ENCODE measurements at places on chromosomes 12 and 14. TPM values are rescaled to one million over a fixed set of nuclear protein-coding genes. Genes with fewer than 3 reads are reported as not detected.
A peak's percentile ranks its signal among the peaks of the same experiment; 100 is the strongest.

Gene CCDC38
- total RNA-seq, result not detected

GRCh38 chr14:103179094-103179493 lies 55.8 kb downstream of the TNFAIP2 start:
- DNase-seq, result no peak

- no peak for DNase-seq
Measured at GRCh38 chr12:62659453-62660295, 193.0 kb downstream of the MON2 start.

DNA sequence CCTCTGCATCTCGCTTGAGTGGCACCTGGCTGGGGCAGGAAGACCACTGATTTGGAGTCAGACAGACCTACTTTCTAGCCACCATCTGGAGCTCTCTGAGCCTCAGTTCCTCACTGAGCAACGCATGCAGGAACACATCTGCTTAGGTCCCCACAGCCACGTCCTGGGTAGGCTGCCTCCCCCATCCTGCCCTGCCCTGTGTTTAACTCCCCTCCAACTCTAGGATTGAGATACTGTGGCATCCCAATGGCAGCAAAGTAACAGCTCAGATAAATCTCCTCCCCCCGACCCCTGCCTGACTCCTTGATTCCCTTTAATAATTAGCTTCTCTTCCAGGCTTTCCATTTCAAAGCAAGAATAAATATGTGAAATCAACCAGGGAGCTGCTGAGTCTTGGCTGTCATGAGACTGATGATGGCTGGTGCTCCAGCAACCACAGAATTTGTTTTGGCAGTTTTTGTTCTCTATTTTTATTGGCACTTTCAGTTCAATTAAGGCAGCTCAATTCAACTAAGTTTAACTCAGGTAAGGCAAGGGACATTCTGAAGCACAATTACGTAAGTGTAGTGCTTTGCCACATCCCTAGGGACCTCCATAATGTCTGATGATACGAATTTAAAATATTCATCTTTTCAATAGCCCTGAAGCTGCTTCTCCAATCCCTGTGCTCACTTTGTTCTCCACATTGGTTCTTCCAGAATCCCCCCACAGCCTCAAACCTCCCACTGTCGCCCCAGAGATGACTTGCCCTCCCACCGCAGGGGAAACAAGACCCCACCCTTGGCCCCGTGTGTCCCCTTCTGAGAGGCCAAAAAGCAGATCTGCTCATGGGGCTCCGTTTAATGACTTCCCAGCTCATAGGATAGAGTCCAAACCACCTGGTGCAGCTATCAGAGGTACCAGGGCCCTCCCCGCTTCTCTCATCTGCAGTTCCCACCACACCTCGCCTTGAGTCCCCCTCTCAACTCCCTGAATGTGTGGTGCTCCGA lies 58.2 kb downstream of the ESR2 start:
- DNase-seq, result no peak

Gene LRFN5
- 3.6 TPM for total RNA-seq

DNA sequence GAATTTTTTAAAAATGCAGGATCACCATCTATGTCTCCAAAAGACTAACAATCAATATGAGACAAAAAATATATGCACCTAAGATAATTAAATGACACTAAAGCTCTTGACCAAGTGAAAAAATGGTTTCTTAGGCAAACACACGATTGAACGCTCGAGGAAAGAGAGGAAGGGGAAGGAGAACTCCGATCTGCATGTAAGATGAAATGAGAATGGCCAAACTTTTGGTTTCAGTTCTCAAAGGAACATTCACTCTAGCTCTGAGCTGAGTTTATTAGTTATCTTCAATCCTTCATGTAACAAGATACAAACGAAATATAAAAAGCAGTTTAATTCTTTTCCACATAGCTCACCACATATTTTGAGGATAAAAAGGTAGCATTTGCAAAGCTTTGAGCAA lies 2.8 kb downstream of the DYRK4 start:
- DNase-seq, result no peak

Gene MDGA2
- not detected for total RNA-seq

GRCh38 chr14:53462931-53463778 lies 310.0 kb upstream of the DDHD1 start:
- DNase-seq, result no peak

GRCh38 chr12:124437617-124438436 lies 129.6 kb downstream of the NCOR2 start:
- no peak for DNase-seq

GRCh38 chr14:24852312-24853060 lies 197.5 kb downstream of the STXBP6 start:
- no peak for DNase-seq

Gene CLEC2B
- 15.7 TPM for total RNA-seq

Gene KLRC4
- not detected for total RNA-seq

Gene OR4E2
- total RNA-seq, result not detected

Gene MEG3
- total RNA-seq, result 95.0 TPM

- peak; percentile 36 for DNase-seq
Measured at GRCh38 chr14:83556746-83557453, 1973.0 kb upstream of the FLRT2 start.

- no peak for DNase-seq
Measured at GRCh38 chr14:52769887-52770286, 21.5 kb downstream of the GNPNAT1 start.

DNA sequence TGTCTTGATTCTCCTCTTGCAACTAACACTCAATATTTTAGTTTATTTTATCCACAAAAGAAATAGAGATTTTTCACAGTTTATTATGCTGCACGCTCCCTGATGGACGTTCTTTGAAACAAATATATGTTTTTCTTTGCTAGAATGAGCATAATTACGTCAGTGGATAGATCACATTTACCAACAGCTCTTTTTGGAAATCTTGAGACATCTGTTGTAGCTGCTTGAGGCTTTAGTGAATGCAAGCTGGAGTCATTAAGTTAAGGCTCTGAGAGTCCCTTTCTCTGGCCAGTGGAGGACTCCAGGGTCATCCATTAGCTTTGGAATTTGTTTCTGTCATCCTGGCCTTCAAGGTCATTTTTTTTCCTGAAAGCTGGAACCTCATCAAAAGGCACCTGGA lies 405.6 kb upstream of the TMEM132C start:
- DNase-seq, result no peak

DNA sequence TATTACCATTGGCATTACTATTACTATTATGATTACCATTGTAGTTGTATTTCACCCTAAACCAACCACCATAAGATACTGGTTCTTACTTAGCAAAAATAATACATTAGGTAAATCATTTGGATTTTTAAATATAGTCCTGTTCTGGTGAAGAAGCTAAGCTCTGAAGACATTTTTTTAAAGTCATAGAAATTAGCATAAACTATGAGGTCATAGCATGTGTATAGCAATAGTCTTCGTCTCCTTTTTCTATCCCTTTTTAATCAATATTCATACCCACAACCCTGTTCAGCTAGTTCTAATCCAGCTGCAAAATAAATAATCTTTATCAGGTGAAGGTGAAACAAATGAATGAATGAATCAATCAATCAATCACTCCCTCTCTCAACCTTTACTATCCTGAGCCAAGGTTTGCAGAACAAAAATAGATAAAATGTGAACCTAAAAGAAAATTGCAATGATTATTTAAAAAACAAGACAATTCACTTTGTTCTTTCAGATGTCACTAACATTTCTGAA lies 134.5 kb downstream of the STXBP6 start:
- DNase-seq, result no peak

Gene CCDC177
- not detected for total RNA-seq

- DNase-seq, result peak; percentile 30
Measured at GRCh38 chr12:20105943-20106342, 262.4 kb upstream of the PDE3A start.

DNA sequence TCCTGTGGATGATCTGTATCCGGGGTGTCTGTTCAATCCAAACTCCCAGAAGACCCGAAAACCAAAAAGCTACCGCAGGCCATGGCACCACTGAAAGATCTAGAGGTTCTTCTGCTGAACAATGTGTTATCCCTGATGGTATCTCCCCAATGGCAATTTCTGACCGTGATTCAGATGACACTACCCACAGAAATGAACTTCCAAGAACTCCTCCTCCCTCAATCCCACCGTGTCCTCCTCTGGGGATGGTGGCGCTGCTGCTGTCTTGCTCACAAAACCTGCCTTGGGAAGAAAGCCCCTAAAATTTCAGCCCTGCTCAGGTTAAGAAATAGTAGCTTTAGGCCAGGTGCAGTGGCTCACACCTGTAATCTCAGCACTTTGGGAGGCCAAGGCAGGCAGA lies 7.8 kb downstream of the CRACR2A start:
- DNase-seq, result no peak

- no peak for DNase-seq
Measured at GRCh38 chr12:118520214-118521035, 144.1 kb downstream of the SUDS3 start.

- no peak for DNase-seq
Measured at GRCh38 chr14:51552768-51553404, 98.8 kb upstream of the FRMD6 start.

DNA sequence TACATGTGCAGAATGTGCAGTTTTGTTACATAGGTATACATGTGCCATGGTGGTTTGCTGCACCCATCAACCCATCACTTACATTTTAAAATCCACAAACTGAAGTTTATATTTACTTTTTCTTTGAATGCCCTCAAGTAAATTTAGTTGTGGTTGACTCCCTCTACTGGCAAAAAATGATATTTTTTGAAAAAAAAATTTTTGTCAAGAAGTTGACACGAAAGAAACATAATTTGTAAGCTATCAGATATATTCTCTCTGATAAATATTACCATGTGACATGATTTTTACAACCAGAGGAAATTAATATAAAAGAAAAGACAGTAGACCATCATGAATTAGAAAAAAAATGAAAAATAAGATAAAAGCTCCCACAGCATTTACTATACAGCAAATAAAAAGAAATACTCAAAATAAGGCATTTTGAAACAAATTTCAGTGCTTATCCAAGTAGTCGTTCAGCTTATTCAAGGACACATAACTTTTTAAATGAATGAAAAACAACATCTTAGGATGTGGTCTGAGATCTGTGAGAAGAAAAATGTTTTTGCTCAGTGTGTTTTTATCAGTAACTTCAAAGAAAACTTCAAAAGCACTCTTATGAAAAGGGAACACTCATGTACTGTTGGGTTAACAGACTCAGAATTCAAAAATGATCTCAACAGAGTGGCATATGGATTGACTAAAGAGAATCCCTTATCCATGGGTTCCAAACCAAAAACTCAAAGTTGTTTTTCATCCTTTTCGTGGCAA lies 30.0 kb upstream of the GRIP1 start:
- peak; percentile 18 for DNase-seq

DNA sequence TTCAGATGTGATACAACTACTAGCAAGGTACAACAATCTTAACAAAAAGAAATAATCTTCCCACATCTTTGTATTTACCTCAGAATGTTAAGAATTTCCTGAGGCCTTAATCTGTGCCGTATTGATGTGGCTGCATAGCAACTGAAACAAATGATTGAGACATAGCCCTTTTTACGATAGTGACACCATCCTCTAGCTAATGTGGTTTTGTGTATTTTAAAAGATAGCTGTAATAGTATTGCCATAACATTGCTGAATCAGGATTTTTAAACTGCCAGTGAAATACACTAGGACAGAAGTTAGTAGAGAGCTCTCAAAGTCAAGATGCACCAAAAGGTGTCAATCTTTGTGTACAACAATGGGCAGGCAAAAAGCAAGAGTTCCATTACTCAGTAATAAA lies 11.9 kb downstream of the NPAS3 start:
- DNase-seq, result no peak

GRCh38 chr12:24742378-24742777 lies 206.5 kb downstream of the BCAT1 start:
- DNase-seq, result no peak

DNA sequence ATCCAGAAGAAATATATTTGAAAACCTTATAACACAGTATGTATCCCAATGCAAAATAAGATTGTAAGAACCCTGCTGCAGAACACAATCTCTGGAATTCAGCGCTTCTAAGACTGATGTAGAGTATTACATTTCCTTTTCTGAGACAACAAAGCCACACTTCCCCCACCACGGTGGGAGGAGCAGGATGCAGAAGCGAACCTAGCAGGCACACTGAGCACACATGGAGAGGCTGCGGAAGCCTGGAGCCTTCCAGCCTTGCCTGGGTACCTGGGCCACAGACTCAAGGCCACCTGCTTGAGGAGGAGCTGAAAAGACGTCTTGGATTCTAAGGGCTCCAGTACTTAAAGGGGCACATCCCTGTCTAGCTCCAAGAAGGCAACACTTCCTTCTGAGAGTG lies 46.4 kb downstream of the TCHP start:
- DNase-seq, result peak; percentile 63

- DNase-seq, result no peak
Measured at GRCh38 chr12:130414381-130414780, 76.7 kb downstream of the PIWIL1 start.

GRCh38 chr14:34615507-34615906 lies 14.4 kb downstream of the SNX6 start:
- DNase-seq, result no peak

DNA sequence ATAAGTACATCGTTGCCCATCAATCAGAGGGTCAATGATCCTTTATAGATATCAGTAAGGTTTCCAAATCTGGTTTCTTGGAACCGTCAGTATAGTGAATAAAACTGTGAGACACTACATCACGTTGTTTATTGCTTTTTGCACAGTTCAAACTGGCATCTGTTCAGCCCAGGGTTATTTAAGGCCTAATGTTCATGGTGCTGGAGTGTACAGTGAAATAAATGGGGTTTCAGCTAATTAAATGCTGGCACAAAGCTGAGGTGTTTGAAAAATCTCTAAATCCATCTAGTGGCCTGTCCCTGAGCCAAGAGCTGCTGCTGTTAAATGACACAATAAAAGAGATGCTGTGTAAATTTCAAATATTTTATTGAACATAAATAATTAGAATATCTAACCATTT lies 69.9 kb downstream of the RPS29 start:
- no peak for DNase-seq

Gene NKX2-8
- not detected for total RNA-seq

- peak; percentile 65 for DNase-seq
Measured at GRCh38 chr12:20475542-20475941, 107.2 kb downstream of the PDE3A start.

DNA sequence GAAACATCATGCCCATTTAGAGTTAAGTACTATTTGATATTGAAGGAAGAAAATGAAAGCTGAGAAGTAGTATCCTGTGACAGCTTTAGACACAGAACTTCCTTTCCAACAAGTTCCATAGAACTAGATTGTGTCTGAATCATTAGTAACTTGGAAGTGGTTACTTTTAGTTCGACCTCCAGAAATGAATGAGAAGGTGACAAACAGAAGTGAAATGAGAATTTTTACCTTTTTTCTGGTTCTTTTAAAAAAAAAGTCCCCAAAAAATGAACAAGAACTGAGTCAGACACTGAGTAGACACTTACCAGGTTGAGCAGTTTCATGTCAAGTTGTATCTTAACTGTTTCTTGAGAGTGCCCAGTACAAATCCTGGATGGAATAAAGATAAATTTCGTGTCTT lies 3.0 kb downstream of the ATP6V0A2 start:
- no peak for DNase-seq

All from fibroblast of lung (primary cell).